ENCODE measurements at places on chromosomes 6 and 20.

DNA sequence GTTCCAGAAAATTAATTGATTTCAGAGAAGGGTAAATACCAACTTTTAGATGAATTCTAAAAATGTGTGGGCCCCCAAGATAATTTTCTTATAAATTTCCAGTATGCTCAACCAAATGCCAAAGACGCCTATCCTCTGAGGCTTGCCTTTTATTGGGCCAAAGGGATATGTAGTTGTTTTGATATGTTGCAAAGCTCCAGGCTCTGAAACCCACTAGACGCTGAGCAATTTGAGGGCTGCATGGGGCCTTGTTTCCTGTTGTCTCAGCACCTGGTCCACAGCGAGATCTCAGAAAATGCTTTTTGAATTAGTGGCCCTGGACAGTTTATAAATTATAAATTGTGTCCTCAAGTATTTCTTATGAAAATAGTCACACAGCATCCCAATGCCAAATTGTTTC lies 397.2 kb downstream of the SAMD5 start:
- DNase-seq, result no peak

DNA sequence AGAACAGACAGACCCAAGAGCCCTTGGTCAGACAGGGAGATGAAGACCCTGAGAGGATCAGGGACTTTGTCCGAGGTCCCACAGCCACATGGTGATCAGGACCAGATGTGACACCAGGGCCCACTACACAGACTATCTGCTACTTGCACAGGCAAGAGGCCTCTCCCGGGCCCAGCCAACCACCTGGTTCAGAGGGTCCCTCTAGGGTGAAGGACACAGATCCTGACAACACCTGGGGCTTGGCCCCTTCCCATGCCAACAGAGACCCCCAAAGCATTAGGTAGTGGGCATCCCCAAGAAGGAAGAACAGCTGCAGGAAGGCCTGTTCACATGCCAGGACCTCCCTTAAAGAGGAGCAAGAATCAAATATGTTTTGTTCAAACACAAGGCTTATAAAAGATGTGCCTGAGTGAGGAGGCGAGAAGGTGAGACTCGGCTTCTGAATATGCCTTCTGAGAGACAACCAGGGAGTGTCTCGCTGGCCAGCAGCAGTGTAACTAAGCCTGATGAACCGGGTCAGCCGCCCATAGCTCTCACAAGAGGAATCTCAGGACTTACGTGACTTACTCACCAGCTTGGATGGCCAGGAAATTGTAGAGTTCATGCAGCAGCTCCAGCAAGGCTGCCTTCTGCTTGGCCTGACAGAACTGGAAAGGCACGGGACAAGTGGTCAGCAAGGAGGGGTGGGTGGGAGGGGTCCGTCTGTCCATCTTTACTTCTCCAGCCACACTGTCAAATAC lies 5.0 kb downstream of the LEMD2 start:
- no peak for DNase-seq

DNA sequence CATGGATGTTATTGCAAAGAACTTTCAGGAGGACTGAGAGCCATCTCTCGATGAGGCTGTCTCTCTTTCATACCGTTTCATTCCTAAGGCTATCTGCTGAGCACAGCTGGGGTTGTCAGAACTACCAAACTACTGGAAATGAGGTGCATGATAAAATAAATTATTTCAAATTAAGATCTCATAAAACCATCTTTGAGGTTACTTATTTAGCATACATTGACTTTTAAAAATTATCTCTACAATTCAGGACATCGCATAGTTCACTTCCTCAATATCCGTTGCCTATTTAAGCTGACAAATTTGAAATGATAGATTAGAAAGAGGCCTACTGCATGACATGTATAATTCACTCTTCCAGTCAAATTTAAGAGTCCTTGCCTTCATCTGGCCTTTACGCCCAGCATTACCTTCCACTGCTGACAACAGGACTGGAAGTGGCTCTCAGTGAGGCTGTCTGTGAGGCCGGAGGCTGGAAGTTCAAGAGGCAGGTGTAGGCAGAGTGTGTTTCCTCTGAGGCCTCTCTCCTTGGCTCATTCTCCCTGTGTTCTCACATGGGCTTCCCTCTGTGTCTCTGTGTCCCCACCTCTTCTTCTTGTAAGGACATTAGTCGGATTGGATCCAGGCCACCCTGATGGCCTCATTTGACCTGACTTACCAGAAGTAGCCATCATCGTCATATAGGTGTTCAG lies 12.8 kb upstream of the DUSP22 start:
- DNase-seq, result no peak

- DNase-seq, result no peak
These were observed 62.0 kb downstream of the IYD start for GRCh38 chr6:150430815-150431214.

DNA sequence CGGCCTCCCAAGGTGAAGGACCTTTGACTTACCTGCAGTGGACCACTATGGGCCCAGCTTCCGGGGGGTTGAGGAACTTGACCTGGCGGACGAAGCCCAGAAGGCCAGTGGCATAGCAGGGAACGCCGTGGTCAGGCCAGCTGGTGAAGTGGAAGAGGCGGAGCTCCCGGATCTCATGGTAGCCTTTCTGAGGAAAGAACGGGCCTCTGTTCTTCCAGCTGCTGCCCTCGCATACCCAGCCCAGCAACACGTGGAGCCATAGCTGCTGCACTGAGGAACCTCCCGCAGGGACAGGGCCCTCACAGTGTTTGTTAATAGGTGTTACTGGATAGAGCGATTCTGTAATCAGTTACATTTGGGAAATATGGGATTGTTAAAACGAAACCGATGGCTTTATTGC lies 492.1 kb upstream of the CHD6 start:
- DNase-seq, result no peak

- DNase-seq, result no peak
These were observed 823.4 kb upstream of the GJE1 start for GRCh38 chr6:141309295-141309694.

GRCh38 chr20:34579191-34579978 lies 20.9 kb downstream of the MAP1LC3A start:
- peak; percentile 77 for DNase-seq

- DNase-seq, result no peak
These were observed 884.4 kb downstream of the PHF3 start for GRCh38 chr6:64520050-64520449.

GRCh38 chr20:17890330-17890729 lies 78.3 kb downstream of the SNX5 start:
- DNase-seq, result no peak

- no peak for DNase-seq
These were observed 128.2 kb downstream of the GPX5 start for GRCh38 chr6:28653876-28654275.

- no peak for DNase-seq
These were observed 8.2 kb upstream of the STMND1 start for GRCh38 chr6:17093686-17094085.

DNA sequence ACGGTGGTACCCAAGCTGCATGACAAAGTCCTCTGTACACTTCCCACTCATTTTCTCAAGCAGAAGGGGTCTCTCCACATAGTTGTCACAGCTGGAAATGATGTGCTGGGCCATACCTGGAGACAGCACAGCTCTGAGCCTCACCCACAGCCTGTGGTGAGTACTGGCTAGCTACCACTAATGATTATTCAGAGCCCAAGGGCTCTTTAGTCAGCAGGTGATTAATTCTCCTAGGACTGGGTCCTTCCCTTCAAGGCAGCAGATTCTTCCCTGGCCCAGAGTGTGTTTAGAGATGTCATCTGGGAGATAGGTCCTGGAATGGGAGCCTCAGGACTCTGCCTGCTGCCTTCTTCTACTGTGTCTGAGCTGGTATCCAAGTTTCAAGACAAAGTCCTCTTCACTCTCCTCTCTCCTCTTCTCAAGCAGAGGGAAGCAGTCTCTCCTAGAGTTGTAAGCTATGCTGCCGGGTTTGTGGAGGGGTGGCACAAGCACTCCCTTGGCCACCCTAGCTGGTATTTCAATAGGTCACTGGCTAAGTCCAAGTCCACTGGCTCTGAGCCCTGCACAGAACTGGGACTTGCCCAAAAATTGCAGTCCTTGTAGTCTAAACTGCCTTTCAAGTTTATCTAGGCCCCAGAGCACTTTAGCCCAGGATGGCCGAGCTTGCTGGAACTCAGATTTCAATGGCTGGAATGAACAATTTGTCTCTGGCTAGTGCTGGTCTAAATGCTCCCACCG lies 49.8 kb upstream of the VGLL2 start:
- no peak for DNase-seq

DNA sequence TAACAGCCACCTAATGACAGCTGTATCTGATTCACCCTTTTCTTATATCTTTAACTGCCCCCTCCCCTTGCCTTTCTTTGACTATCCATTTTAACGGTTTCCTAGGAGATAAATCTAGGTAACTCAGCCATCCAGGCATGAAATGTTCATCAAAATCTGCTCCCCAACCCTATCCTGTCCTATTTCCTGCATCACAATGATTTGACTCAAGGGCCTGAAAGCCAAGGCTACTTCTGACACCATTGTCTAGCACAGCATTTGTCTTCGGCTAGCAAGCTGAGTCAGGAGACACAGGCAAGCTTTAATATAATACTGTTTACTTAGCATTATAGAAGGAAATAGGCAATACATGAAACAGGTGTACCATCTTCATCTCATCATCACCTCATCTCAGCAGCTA lies 31.6 kb upstream of the MANEA start:
- DNase-seq, result no peak

DNA sequence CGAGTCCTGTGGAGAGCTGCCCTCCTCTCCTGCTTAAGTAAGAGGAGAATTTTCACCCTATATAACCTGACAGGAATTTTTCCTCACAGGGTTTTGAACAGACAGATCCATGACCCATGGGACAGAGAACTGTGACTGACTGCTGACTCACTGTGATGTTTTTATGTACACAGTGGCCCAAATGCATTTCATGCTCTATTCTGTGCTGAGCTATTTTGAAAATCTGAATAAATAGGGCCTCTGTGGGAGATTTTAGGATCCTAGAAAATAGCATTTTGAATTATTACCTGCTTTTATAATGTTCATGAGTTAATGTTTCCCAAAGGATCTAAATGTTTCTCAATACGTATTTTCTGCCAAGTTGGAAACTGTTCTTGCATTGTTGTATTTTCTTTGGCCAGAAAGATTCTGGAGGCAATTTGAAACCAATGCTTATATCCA lies 577.4 kb downstream of the HTR1B start:
- no peak for DNase-seq

DNA sequence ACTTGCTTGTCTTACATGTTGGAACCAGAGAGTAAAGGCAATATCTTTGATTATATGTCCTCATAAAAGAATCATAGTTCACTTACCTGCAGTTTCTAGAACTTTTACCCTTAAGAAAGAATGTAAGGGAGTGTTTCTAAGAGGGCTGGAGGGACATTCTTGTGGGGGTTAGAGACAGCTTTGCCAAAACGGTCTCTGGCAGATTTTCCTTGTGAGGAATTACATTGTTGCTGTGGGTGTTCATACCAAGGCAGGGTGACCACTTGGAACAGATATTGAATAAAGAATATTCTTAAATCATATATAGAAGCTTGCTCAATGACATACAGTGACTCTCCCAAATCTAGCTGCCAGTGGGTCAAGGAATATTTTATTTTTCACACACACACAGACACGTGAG lies 517.6 kb upstream of the SOX4 start:
- no peak for DNase-seq

GRCh38 chr6:111802720-111803330 lies 70.4 kb downstream of the FYN start:
- no peak for DNase-seq

DNA sequence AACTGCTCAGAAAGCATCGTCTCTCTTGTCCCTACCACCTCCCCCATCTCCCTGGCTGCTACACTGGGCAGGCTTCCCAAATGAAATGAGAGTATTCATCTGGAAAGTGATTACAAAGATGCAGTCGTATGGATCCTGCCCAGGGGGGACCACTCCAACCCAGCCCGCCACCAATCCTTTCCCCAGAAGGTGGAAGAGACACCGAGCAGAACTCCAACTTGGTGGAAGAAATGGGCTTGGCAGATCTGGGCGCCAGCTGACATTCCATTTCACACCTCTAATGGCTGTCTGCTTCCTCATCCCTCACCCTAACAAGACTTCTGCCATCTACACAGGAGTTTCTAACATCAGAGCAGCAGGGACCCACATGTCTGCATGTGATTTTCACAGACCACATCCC lies 12.7 kb downstream of the PKHD1 start:
- no peak for DNase-seq

- DNase-seq, result no peak
These were observed 254.4 kb upstream of the PMEPA1 start for GRCh38 chr20:57964011-57964862.

Data from amniotic stem cell (primary cell).